ENCODE measurements at places on chromosomes 5 and 9. TPM values are rescaled to one million over a fixed set of nuclear protein-coding genes. Genes with fewer than 3 reads are reported as not detected.

DNA sequence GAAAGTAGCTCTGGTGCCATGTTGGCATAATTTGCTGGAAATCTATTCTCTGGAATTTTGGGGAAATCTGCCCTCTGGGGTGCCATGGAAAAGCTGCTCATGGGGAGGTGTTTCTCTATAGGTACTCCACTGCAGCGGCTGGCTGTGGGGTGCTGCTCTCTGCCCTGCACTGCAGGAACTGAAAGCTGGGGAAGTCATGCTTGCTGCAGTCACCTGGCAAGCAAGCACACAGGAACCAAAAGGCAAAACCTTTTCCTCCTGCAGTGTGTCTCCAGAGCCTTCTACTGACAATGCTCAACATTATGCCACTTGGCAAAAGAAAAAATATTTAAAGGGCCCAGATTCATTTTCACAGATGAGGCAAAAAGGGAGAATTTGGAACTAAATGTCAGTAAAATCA lies 25.8 kb upstream of the CARNMT1 start:
- no peak overlapping the region for H3K27ac ChIP-seq
- no peak for DNase-seq
- H3K36me3 ChIP-seq, result no peaks in the 10 kb centered on the region
- H3K4me1 ChIP-seq, result no peaks in the 10 kb centered on the region
- no peaks in the 10 kb centered on the region for H3K27me3 ChIP-seq

GRCh38 chr5:2023196-2023595 lies 140.5 kb upstream of the IRX4 start:
- no peaks in the 10 kb centered on the region for H3K27me3 ChIP-seq
- H3K36me3 ChIP-seq, result no peaks in the 10 kb centered on the region
- no peak overlapping the region for H3K4me3 ChIP-seq
- no peak for DNase-seq
- no peaks in the 10 kb centered on the region for H3K4me1 ChIP-seq

DNA sequence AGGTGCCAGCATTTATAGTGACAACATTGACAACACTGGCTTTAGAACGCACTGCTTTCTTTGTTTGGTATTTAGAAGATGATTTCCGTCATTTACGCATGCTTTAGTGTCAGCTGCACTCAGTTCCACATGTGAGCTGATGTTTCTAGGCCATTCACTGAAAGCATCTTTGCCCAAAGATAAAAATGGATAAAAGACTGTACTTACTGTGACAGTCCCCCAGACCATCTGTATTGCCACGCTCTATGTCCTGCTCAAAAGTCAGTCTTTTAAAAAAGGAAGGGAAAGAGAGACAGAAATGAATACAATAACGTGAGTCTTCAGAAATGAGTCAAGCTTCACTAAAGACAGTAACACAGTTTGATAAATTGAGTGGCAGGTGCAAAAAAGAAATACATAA lies 99.3 kb downstream of the SEMA6A start:
- no peak overlapping the region for H3K27ac ChIP-seq
- no peak overlapping the region for H3K4me3 ChIP-seq
- H3K4me1 ChIP-seq, result no peaks in the 10 kb centered on the region

DNA sequence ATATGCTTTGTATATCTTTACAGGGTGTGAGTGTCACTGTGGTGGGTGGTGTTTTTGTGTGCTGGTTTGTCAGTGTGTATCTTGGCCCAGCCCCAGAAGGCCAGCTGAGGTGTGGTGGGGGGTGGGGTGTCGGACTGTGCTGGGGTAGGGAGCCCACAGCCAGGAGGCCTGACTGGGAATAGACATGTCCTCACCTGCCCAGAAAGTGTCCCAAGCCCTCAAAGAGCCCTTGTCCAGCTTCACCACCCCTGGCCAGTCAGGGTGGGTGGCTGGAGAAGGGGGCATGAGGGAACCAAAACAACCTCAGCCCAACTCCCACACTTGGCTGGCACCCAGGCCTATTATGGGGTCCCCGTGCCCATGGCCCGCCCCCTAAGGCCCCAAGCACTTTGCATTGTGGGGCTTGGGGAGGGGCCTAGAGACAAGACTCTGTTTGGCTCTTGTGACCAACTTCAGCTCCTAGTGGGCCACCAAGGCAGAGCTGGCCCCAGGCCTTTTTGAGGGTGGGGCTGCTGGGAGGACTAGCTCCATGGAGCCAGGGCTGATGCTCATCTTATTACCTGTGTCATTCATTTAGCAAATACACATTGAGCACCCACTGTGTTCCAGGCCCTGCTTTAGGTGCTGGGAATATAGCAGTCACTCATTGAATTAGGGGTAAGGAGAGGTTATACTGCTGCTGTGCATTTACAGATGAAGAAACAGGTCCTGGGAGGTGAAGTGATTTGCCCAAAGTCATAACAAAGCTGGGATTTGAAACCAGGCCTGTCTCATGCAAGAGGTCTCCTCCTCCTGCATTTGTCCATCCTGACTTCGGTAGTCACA lies 56.2 kb upstream of the PSD2 start:
- no peak overlapping the region for H3K4me3 ChIP-seq

- H3K27me3 ChIP-seq, result no peaks in the 10 kb centered on the region
- H3K27ac ChIP-seq, result no peak overlapping the region
- H3K36me3 ChIP-seq, result no peaks in the 10 kb centered on the region
Measured at GRCh38 chr9:13513716-13514444, 234.4 kb upstream of the MPDZ start.

Gene DOCK2
- total RNA-seq, result 42.0 TPM

Gene MED22
- 32.7 TPM for total RNA-seq

DNA sequence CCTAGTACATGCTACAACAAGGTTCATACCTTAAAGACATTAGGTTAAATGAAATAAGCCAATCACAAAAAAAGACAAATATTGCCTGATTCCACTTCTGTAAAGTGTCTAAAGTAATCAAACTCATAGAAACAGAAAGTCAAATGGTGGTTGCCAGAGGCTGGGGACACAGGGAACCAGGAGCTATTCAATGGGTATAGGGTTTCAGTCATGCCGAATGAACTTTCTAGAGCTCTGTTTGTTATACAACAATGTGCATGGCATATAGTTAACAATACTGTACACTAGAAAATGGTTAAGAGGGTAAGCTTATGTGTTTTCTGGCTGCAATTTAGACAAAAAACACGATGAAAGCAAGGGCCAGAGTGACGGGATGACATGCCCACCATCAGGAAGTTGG lies 70.8 kb upstream of the EGFLAM start:
- no peaks in the 10 kb centered on the region for H3K4me1 ChIP-seq
- H3K27ac ChIP-seq, result no peak overlapping the region
- H3K4me3 ChIP-seq, result no peak overlapping the region
- DNase-seq, result no peak

DNA sequence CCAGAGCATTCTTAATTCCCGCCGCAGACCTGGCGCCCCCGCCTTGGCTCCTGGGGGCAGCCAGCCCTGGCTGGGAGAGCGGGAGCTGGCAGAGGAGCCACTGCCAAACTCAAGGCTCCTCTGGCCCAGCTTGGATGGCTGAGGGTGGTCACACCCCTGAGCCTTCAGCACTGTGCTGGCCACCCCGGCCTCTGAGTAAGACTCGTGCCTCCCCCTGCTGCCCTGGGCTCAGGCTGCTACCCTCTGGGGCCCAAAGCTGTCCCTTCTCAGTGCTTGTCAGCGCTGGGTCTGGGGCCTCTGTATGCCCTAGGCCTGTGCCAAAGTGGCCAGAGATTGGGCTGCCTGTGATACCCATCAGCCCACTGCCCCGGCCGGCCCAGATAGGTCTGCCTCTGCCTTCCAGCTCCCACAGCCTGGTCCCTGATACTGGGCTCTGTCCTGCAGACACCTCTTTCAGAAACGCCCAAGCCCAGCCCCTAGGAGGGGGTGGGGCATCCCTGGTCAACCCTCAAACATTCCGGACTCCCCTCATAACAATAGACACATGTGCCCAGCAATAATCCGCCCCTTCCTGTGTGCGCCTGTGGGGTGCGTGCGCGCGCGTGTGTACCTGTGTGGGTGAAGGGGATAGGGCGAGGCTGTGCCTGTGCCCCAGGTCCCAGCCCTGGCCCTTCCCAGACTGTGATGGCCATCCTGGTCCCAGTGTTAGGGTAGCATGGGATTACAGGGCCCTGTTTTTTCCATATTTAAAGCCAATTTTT lies 4.4 kb upstream of the PRR7 start:
- no peaks in the 10 kb centered on the region for H3K27me3 ChIP-seq
- H3K27ac ChIP-seq, result no peak overlapping the region
- no peak for DNase-seq
